ENCODE measurements at places on chromosomes 2 and 18.

- no peak for DNase-seq
Measured at GRCh38 chr2:219125225-219125885, 35.3 kb downstream of the NHEJ1 start.

- no peak for DNase-seq
Measured at GRCh38 chr2:226611944-226612318, 187.7 kb downstream of the IRS1 start.

GRCh38 chr2:46973673-46974072 lies 58.1 kb upstream of the MCFD2 start:
- no peak for DNase-seq

DNA sequence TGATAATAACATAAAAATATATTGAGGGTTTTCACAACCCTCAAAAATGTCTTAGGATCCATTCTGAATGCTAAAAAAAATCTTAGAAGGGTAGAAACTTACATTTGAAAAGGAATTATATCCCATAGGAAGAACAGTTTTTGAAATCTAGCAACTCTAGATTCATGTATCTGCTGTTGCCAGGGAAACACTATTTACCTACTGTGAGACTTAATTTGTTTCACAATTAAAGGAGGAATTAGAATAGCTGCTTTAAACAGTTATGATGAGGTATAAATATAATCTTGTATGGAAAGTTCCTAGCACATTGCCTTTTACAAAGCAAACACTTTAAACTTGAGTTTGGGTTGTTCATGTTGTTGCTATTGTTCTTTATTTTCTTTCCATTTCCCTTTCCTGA lies 988.2 kb downstream of the SUCLG1 start:
- no peak for DNase-seq

DNA sequence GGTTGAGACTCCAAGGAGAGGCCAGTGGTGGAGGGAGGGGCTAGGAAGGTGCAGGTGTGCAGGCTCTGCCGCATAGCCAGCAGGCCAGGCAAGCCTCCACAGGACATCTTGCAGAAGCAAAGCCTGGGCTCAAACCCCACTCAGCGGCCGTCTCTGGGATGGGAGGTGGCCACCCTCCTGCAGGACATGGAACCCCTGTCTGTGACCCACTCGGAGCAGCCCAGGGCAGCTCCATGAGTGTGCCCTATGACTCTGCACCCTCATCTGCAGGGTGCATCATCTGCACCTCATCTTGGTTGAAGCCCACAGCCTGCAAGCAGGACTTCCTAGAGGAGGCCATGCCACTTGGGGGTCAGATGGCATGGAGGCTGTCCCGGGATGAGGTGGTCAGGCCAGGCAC lies 46.3 kb downstream of the GPC1 start:
- DNase-seq, result no peak

- DNase-seq, result no peak
Measured at GRCh38 chr2:100831158-100831750, 11.3 kb downstream of the NPAS2 start.

DNA sequence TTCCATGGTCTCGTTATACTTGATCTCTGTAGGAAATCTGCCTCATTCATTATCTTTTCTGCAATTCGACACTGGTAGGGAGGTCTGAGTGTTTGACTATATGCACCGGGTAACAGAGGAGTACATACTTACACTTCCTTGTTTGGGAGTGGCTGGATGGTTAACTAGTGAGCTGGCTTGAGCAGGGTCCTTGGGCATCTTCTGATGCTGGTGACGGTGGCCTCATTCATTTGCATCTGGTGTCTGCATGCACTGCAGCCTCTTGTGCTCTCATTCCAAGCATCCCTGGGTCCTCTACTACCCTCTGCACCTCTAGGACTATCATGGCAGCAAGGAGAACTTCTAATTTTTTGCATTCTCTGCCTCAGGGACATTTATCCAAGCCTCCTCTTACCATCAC lies 100.0 kb upstream of the TCF4 start:
- DNase-seq, result no peak

DNA sequence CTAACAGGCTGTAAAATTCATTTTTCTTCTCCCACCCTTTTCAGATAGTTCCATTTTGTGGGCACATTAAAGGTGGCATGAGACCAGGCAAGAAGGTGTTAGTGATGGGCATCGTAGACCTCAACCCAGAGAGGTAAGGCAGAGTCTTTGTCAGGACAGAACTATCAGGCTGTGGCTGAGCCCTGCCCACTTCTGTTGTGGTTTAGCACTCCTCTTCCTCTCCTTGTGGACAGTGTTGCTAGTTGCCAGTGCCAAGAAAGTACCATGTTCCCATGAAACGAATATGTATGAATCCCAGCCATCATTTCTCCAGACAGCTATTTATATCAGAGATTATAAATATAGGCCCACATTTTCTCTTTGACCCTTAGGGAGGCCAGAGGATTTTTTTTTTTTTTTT lies 1.6 kb downstream of the LGALSL start:
- DNase-seq, result no peak

DNA sequence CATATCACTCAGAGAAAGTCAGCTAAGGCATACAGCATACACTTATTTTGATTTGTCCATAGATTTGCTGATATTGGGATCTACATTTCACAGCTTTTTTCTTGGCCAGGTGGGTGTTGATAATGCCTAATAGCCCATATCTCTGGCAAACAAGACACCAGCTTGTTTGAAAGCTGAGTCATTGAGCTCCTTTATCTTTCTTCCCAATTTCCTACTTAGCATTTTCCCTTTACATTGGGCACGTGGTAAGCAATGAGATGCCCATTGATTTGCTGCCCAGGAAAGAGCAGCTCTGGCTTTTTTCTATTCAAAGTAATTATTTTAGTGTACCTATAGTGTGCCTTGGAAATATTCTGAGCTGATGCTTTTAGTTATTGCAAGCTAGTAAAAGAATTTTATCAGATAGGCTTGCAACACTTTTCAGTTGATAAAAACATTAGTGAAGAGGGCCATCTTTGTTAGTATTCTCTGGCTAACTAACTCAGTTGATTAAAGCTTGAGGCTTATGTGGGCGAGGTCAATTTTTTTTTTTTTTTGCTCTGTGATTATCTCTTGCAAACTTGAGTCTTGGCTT lies 79.6 kb downstream of the OSBPL6 start:
- no peak for DNase-seq

- DNase-seq, result no peak
Measured at GRCh38 chr18:74137920-74138538, 9.6 kb downstream of the FBXO15 start.

- no peak for DNase-seq
Measured at GRCh38 chr2:239661334-239662312, 260.8 kb upstream of the HDAC4 start.

DNA sequence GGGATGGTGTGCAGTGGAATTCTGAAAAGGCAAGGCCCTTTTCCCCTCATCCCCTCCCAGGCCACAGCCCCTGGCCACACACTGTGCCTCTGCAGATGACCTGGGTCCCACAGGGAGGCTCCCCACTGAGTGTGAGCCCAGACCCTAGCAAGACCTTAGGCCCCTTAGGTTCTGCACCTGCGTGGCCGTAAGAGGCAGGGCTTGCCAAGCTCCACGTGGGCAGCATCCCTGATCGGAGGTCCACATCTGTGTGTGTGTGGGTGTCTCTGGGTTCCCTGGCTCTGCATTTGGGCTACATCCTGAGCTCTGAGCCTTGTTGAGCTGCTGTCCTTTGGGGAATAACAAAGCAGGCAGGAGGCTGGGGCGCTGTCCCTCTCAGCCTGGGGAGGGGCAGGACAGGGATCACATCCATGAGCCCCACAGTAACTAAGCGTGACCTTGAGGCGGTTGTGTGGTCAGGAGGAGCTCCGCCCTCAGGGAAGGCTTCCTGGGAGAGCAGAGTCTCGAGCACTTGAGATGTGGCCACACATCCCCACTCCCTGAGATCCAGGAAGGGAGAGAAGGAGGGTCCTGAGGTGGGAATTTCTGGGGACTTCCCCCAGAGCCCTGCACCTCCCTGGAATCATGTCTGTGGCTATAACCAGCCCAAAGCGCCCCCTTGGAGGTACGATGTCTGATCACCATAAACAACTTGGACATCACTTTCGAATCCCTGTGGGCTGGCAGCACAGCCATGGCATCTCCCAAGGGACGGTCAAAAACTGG lies 84.8 kb downstream of the STPG4 start:
- no peak for DNase-seq

All from NCI-H510A (cell line).